Upper lobe of right lung (tissue), 1 donor: ENCODE measurements at places on chromosomes 5 and 9.

- no peak overlapping the region for H3K27ac ChIP-seq
- no peaks in the 10 kb centered on the region for H3K36me3 ChIP-seq
- no peaks in the 10 kb centered on the region for H3K27me3 ChIP-seq
- H3K4me1 ChIP-seq = no peaks in the 10 kb centered on the region
- H3K4me3 ChIP-seq = no peak overlapping the region
Measured at GRCh38 chr5:122723606-122724352, 51.1 kb upstream of the SNX2 start.

DNA sequence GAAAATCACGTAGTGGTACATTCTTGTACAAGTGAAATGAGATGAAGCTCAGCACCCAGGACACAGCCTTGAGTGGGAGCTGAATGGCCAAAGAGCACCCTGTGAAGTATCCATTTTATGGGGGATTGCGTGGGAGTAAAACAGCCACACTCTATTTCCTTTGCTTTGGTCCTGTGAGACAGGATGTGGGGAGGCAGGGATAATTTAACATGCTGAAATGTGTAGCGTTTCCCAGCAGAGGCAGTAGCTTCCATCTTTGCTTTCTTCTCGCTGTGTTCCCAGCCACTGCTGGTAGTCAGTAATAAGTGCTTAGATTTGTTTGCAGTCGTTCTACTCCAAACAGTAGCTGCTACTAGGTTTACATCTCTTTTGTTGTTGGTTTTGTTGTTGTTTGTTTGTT is 4.4 kb downstream of the IL31RA start:
- DNase-seq = no peak
- no peaks in the 10 kb centered on the region for H3K4me1 ChIP-seq
- no peak overlapping the region for H3K27ac ChIP-seq
- no peaks in the 10 kb centered on the region for H3K36me3 ChIP-seq
- no peaks in the 10 kb centered on the region for H3K27me3 ChIP-seq

DNA sequence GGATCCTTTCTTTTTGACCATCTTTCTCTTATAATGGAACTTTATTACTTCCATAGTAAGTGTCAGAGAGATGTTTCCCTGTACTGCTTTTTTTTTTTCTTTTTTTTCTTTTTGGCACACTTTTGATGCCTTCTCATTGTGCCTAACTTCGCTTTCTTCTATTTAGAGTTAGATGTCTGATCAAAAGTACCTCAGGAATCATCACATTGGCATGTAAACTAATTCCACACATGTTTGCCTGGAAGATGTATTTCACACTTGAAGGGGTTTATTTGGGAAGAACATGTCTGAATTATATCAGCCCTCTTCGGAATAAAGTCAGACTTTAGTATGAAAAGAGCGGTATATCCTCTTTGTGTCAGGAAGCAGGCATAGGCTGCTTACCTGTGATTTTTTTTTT is 35.1 kb downstream of the SMARCA2 start:
- DNase-seq = no peak
- H3K27me3 ChIP-seq = no peaks in the 10 kb centered on the region
- H3K4me3 ChIP-seq = no peak overlapping the region

DNA sequence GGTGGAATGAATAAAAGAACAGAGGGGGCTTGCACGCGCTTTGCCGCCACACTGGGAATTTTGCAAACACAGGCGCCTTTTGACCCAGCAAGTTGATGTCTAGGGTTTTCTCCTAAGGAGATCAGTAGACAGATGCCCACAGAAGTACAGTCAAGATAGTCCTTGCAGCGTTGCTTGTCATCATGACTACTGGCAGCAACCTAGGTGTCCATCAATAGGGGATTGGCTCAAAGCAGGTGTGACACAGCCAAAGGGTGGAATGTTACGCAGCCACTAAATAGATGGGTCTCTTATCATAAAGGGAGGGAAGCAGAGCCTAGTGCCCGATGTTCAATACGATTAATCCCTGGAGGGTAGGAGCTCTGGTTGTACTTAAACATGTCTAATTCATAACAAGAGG is 63.8 kb upstream of the GGTA1 start:
- H3K4me3 ChIP-seq = no peak overlapping the region
- no peaks in the 10 kb centered on the region for H3K36me3 ChIP-seq
- H3K4me1 ChIP-seq = peaks cover 18% of the 10 kb centered on the region
- no peak for DNase-seq
- H3K27ac ChIP-seq = no peak overlapping the region

GRCh38 chr9:96156171-96156974 is 145.6 kb downstream of the HSD17B3 start:
- no peaks in the 10 kb centered on the region for H3K36me3 ChIP-seq
- H3K27ac ChIP-seq = no peak overlapping the region
- H3K27me3 ChIP-seq = no peaks in the 10 kb centered on the region

DNA sequence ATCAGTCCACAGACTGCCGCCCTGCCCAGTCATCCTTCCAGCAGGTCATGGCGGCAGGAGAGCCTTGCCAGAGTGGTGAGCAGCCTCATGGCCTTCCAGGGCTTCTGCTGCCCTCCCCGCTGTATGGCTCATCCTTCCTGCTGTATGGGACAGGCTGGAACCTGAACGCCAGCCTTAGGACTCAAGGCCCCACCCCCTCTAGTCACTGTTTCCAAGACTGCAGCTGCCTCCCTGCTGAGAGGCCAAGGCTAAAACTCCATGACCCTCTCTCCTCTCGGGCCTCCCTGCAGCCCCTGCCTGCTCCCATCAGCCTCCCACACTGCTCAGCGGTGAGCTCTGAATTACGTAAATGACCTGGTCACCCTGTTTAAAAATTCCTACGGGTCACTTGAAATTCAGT is 227.5 kb downstream of the AGTPBP1 start:
- H3K36me3 ChIP-seq = no peaks in the 10 kb centered on the region
- DNase-seq = no peak
- H3K4me3 ChIP-seq = no peak overlapping the region
- no peaks in the 10 kb centered on the region for H3K4me1 ChIP-seq

- H3K4me1 ChIP-seq = no peaks in the 10 kb centered on the region
- no peaks in the 10 kb centered on the region for H3K27me3 ChIP-seq
- DNase-seq = no peak
- no peaks in the 10 kb centered on the region for H3K36me3 ChIP-seq
- no peak overlapping the region for H3K27ac ChIP-seq
Measured at GRCh38 chr5:94526706-94527105, 91.7 kb downstream of the KIAA0825 start.

DNA sequence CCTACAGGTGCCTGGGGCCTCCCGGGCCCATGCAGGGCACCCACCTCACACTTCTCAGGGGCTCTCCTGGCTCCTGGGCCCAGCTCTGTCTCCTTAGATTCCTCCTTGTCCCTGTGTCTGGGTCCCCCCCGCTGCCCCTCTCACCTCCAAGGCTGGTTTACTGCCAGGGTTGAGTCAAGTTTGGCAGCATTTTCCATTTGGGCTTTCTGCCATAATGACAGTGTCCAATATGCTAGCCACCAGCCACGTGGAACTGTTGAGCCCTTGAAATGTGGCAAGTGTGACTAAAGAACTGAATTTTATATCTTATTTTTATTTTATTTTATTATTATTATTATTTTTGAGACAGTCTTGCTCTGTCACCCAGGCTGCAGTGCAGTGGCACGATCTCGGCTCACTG is 1.9 kb downstream of the TTC16 start:
- H3K36me3 ChIP-seq = no peaks in the 10 kb centered on the region
- no peak overlapping the region for H3K4me3 ChIP-seq
- H3K27ac ChIP-seq = no peak overlapping the region
- no peak for DNase-seq

- H3K4me1 ChIP-seq = peaks cover 15% of the 10 kb centered on the region
- H3K36me3 ChIP-seq = peaks cover 10% of the 10 kb centered on the region
- H3K27ac ChIP-seq = peak overlapping the region; percentile 17
- no peak overlapping the region for H3K4me3 ChIP-seq
- H3K27me3 ChIP-seq = no peaks in the 10 kb centered on the region
Measured at GRCh38 chr5:150113047-150113744, 26.8 kb upstream of the CSF1R start.

GRCh38 chr5:137374110-137374714 is 124.9 kb downstream of the SPOCK1 start:
- DNase-seq = no peak
- H3K27me3 ChIP-seq = no peaks in the 10 kb centered on the region
- no peak overlapping the region for H3K27ac ChIP-seq
- no peaks in the 10 kb centered on the region for H3K4me1 ChIP-seq
- H3K4me3 ChIP-seq = no peak overlapping the region
- no peaks in the 10 kb centered on the region for H3K36me3 ChIP-seq

GRCh38 chr9:119781886-119782285 is 412.7 kb upstream of the BRINP1 start:
- H3K36me3 ChIP-seq = no peaks in the 10 kb centered on the region
- H3K27ac ChIP-seq = no peak overlapping the region
- no peak overlapping the region for H3K4me3 ChIP-seq

DNA sequence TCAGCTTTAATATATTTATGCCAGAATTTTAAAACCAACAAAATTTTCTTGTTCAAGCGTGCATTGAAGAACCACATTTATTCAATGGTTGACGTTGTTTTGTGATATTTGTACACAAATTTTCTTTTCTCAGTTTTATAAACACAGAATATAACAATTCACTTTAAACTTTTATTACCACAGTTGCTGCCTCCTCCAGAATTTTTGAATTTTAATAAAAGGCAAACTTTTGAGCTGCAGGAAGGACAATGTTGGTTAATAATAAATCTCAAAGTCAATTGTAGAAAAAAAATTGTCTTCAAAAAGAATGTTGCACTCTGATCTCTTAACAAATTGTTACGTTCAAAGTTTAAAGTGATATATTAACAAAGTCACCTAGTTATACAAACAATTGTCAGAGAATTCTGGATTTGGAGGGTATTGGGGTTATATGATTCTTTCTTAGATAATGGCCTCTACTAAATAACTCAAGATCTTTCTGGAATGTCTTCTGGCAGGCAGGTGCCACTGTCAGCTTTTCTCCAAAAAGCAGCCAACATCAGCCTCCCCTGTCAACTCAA is 60.5 kb downstream of the BAAT start:
- H3K36me3 ChIP-seq = no peaks in the 10 kb centered on the region
- no peak for DNase-seq
- no peaks in the 10 kb centered on the region for H3K27me3 ChIP-seq
- H3K27ac ChIP-seq = peak overlapping the region; percentile 39

- H3K4me1 ChIP-seq = no peaks in the 10 kb centered on the region
- no peak overlapping the region for H3K27ac ChIP-seq
- no peaks in the 10 kb centered on the region for H3K27me3 ChIP-seq
Measured at GRCh38 chr9:35482071-35482470, 7.8 kb upstream of the RUSC2 start.

- no peak for DNase-seq
- H3K4me1 ChIP-seq = peaks cover 17% of the 10 kb centered on the region
- no peak overlapping the region for H3K27ac ChIP-seq
- no peaks in the 10 kb centered on the region for H3K27me3 ChIP-seq
- H3K36me3 ChIP-seq = no peaks in the 10 kb centered on the region
Measured at GRCh38 chr5:137856201-137856600, 11.5 kb upstream of the MYOT start.

DNA sequence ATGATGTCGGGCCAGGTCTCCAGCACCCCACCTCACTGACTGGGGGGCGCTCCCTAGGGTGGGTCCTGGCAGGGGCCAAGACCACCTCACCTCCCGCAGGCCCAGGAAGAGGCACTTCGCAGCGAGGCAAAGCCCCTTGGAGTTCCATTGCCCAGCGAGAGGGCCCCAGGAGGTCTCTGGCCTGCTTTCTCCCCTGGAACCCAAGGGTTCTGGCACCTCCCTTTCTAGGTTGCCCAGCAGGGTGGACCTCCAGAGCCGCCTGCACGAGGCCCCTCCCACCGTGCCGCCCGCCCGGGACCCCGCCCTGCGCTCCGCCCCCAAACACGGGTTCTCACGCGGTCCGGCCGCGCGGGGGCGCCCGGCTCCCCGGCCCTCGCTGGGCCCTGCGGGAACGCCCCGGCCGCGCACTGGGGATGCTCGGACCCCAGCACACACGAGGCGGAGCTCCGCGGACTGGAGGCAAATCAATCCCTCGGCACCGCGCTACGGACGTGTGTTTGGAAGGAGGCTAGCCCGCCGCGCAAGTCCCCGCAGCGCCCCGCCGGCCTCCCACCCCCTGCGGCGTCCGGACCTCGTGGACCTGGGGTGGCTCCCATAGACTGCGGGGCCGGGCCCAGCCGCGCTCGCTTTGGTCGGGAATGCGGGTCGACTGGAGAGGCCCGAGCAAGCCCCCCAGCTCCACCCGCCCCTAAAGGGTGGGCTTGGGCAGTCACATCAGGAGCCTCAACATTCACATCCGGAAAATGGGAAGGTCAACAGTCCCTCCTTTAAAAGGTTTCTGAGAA is 99.5 kb upstream of the LMX1B start:
- H3K27ac ChIP-seq = no peak overlapping the region
- H3K4me1 ChIP-seq = peaks cover 22% of the 10 kb centered on the region
- no peaks in the 10 kb centered on the region for H3K36me3 ChIP-seq
- peak; percentile 85 for DNase-seq
- peaks cover 49% of the 10 kb centered on the region for H3K27me3 ChIP-seq

DNA sequence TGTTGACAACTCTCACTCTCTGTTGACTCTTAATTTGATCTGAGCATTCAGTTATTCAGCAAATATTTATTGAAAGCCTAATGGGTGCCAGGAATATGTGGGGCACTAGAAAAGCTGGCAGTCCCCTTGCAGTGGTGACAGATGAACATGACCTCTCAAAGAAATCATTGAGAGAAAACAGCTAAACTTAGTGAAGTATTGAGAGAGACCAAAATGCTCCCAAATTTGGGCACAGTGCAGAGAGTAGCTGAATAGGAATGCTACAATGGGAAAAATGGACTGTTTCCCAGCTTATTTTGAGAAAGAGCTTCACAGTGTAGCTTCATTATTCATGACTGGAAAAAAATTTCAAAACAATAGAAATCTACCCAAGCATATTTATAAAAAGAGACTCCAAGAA is 257.9 kb downstream of the SGCD start:
- no peak for DNase-seq
- H3K4me3 ChIP-seq = no peak overlapping the region
- no peaks in the 10 kb centered on the region for H3K27me3 ChIP-seq
- no peak overlapping the region for H3K27ac ChIP-seq

GRCh38 chr9:100071271-100071670 is 27.5 kb downstream of the ERP44 start:
- H3K27me3 ChIP-seq = no peaks in the 10 kb centered on the region
- no peak for DNase-seq
- peaks cover 5% of the 10 kb centered on the region for H3K4me1 ChIP-seq
- H3K36me3 ChIP-seq = no peaks in the 10 kb centered on the region

DNA sequence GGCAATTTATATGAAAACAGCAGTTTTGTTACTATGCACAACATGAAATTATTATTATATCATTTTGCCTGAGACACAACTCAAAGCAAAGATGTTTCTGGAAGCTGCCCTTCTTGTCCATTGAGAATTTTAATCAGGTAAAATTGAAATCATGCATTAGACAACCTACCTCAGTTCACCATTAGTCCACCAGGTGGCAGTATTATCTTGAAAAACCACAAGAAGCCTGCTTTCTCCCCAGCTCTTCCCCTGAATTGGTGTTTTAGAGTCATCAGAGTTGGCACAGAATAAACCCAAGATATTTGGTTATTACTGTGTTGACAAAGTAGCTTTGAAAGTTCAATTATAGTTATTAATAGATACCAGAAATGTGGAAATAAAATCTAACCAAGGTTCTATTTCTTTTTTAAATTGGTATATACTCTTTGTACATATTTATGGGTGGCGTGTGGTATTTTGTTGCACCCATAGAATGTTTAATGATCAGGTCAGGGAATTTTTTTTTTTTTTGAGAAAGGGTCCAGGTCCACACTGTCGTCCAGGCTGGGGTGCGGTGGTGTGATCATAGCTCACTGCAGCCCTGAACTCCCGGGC is 25.7 kb downstream of the UTP15 start:
- no peaks in the 10 kb centered on the region for H3K4me1 ChIP-seq
- no peak overlapping the region for H3K4me3 ChIP-seq
- H3K27me3 ChIP-seq = no peaks in the 10 kb centered on the region
- no peaks in the 10 kb centered on the region for H3K36me3 ChIP-seq
- DNase-seq = no peak
